ENCODE measurements at places on chromosomes 6 and 20. TPM values are rescaled to one million over a fixed set of nuclear protein-coding genes. Genes with fewer than 3 reads are reported as not detected.
A peak's percentile ranks its signal among the peaks of the same experiment; 100 is the strongest.

CTAGE9 gene
- not detected for total RNA-seq

SLCO4A1 gene
- 3.6 TPM for total RNA-seq

TFAP2B gene
- 1.8 TPM for total RNA-seq

PLG gene
- 1.9 TPM for total RNA-seq

BEND3 gene
- total RNA-seq, result 22.4 TPM

MUC21 gene
- not detected for total RNA-seq

OTOR gene
- not detected for total RNA-seq

DNA sequence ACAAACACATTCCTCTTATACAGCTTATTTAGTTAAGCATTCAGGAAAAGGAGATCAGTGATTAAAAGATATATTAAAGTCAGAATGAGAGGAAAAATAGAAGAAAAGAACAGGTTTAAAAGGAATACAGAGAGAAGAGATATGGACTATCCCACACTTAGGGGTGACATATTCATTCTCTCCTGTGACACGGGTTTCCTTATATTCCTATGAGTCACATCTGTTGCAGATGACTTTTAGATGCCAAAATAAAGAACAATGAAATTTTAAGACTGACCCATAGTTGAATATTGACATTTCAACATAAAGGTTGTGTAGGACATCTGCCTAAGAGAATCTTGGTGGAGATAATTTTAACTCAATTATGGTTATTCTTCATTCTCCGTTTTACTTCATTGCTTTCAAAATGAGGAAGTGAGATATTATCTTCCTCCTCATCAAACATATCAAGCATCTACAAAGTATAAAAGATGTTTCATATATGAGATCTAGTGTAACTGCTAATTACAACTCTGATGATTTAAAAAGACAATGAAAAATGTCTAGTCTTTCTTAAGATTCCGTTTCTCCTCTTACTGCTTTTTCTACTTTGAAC lies 1336.7 kb upstream of the CITED2 start:
- DNase-seq, result no peak

- DNase-seq, result peak; percentile 57
Measured at GRCh38 chr20:50588034-50588736, 78.0 kb downstream of the PTPN1 start.

GRCh38 chr20:35617397-35618262 lies 2.0 kb downstream of the SPAG4 start:
- no peak for DNase-seq

- no peak for DNase-seq
Measured at GRCh38 chr6:161100072-161100471, 108.5 kb downstream of the MAP3K4 start.

GRCh38 chr6:166556863-166557322 lies 29.6 kb downstream of the RAMACL start:
- DNase-seq, result no peak

DNA sequence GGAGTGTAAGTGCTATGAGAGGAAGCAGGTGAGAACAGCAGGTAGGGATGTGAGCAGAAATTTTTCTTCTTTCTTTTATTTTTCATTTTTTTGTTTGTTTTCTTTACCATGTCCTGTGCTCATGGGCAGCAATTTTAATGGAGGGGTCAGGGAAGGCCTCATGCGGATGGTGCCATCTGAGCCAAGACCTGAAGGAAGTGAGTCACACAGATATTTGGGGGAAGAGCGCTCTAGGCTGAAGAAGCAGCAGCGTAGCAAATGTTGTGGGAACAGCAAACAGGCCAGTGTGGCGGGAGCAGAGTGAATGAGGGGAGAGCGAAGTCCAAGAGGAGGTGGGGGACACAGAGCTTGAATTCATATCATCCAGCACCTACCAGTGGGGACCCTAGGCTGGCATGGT lies 12.7 kb downstream of the SPDEF start:
- DNase-seq, result no peak

GRCh38 chr6:112997421-112998085 lies 650.4 kb downstream of the RFPL4B start:
- no peak for DNase-seq

- no peak for DNase-seq
Measured at GRCh38 chr6:4463236-4463635, 313.0 kb upstream of the CDYL start.

DNA sequence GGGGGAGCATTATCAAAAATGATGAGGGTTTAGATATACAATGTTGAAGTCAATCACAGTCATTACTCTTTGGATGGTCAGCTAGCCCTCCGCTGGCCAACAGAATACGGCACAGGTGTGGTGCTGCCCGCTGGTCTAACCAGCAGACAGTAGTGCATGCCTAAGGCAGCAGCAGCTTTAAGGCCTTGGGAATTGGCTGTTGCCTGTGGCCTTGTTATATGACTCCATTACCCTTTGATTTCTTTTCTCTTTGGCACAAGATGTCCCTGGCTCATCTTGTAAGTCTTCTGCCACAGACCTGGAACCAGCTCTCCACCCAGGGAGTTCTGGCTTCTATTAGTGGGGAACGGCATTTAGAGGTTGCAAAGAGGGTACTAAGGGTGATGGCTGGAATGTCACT lies 110.2 kb downstream of the WDR27 start:
- no peak for DNase-seq

GRCh38 chr6:80744213-80744612 lies 637.7 kb downstream of the BCKDHB start:
- DNase-seq, result no peak

- no peak for DNase-seq
Measured at GRCh38 chr6:16800942-16801341, 39.7 kb upstream of the ATXN1 start.

DNA sequence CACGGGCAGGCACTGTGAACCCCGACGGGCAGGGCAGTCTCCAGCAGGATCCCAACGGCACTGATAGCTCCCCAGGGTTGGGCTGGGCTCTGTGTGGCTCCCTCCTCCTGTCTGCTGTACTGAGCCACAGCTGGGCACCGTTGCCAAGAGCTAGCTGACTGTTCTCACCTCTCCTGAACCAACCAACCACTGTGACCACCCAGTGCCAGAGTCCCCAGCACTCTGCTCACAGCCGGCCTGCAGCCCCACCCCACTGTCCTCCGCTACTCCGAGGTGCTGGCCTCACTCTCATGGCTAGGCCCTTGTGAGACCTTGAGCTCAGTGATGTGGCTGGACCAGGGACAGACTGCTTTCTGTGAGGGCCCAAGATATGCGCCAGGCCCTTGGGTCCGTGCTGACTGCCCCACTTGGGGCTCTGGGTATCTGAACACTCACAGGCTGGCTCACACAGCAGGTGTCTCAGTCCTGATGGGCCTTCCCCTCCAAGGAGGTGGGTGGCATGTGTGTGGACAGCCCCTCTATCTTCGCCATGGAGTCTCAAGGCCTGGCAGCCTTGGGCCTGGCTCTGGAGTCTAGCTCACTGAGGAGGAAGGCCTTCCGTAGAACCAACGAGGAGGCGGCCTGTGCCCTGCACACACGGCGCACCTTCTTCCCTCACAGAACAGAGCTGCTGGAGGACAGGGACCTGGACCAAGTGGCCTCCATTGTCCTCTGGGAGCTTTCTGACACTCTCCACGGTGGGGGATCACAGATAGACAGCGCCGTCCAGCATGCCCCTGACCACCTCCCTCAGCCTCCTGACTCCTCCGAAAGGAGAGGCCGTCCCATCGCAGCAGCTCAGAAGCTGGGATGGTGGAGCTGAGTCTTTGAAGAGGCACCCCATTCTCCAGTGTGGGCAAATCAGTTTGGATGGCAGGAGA lies 53.5 kb downstream of the TCP11 start:
- no peak for DNase-seq

DNA sequence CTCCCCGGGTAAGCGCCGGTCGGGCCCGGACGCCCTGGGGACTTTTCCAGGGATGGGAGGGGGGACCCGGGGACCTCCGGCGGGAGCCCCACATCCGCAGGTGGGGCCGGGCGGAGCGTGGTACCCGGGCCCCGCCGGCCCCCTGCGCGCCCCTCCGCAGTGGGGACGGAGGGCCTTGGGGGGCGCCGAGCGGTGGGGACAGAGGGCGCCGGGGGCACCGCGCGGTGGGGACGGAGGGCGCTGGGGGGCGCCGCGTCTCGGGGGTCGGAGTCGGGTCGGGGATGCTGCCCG lies 270 bp downstream of the PLEKHG1 start:
- no peak for DNase-seq

GRCh38 chr20:10247440-10247839 lies 28.8 kb downstream of the SNAP25 start:
- no peak for DNase-seq
